ENCODE measurements at places on chromosomes 6 and 20.

DNA sequence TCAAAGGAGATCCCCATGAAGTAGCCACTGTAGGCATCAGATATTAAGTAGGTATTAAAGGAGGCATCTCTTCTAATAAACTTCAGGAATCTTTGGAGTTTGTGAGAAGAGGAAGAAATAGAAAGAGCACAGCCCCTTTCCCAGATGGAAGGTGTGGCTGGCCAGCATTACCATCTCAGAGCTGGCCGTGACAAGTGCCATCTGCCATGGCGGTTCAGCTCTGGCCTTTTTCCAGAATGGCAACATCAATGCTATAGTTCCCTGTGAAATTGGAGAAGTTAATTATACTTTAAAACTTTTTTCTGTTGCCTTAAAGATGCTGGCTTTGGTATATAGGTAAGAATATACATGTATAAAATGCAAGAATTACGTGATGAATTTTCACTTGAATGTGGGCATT lies 51.9 kb upstream of the MCUR1 start:
- no peak for DNase-seq

GRCh38 chr6:44499609-44500008 lies 112.1 kb downstream of the CDC5L start:
- DNase-seq: no peak

DNA sequence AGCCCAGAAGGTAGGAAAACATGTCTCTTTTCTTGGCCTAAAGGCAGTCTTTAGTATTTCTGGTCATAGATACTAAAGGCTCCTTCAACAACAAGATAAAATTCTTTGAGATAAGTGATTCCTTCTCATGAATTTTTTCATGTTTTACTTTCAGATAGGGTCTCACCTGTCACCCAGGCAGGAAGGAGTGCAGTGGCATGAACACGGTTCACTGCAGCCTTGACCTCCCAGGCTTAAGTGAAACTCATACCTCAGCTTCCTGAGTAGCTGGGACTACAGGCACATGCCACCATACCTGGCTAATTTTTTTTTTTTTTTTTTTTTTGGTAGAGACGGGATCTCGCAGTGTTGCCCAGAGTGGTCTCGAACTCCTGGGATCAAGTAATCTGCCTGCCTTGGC lies 9.1 kb downstream of the PNLDC1 start:
- DNase-seq: no peak

DNA sequence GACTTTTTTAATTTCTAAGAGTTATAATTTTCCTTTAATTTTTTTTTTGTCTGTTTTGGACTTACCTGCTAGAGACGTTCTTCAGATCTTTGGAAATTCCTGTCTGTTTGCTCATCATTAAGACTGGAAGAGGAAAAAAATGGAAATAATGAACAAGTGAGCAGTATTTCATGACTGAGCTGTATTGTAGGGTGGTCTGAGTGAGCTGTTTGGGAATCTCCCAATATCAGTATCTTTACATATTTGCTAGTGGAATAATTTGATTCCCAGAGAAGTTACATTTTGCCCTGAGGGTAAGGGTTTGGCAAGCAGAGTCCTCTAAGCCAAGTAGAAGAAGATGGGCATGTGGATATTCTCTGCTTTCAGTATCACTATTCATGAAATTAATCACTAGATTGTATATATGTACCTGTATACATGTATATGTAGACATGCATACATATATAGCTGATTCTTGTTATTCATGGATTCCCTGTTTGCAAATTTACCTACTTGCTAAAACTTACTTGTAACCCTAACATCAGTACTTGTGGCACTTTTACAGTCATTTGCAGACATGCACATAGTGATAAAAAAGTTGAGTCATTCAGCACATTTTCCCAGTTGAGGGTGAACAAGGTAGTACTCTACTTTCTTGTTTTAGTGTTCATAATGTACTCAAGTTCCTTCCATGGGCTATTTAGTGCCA lies 13.5 kb downstream of the ZC2HC1B start:
- no peak for DNase-seq

- no peak for DNase-seq
Observed at GRCh38 chr20:17381724-17382123, 149.5 kb downstream of the BFSP1 start.

DNA sequence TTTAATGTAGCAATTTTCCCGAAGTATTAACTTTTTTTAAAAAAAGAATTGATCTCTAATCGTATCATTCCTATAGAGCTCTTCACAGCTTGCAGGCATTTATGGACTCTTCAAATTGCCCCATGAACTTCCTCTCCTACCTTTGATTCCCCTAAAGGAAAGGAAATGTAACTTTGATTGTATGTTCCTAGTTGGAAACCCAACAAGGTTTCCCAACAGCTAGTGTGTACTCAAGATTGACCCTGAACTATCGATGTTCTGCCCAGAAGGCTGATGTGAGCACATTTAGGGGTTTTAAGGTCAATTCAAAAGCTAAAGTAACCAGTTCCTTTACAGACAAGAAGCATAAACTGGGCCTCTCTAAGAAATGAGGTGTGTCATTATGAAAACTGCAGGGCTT lies 491.7 kb downstream of the PTPRT start:
- no peak for DNase-seq

DNA sequence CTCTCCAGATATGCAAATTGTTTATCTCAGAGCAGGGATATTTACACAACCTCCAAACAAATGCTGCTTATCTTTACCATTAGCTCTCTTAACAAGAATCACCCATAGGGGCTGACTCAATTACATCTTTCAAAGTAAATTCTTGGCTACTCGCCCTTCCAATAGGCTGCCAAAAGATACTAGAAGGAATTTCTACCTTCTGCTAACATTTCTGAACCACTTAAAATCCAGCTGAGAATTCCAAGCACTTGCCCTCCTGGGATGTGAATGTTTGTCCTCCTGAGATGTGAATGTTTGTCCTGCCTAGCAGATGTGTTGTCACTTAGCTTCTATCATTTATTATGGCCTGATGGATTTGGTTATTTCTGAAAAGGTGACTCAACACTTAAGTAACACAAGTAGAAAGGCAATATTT lies 388.0 kb downstream of the GJA1 start:
- DNase-seq: no peak

- DNase-seq: no peak
Observed at GRCh38 chr6:145824344-145824743, 9.7 kb upstream of the FBXO30 start.

DNA sequence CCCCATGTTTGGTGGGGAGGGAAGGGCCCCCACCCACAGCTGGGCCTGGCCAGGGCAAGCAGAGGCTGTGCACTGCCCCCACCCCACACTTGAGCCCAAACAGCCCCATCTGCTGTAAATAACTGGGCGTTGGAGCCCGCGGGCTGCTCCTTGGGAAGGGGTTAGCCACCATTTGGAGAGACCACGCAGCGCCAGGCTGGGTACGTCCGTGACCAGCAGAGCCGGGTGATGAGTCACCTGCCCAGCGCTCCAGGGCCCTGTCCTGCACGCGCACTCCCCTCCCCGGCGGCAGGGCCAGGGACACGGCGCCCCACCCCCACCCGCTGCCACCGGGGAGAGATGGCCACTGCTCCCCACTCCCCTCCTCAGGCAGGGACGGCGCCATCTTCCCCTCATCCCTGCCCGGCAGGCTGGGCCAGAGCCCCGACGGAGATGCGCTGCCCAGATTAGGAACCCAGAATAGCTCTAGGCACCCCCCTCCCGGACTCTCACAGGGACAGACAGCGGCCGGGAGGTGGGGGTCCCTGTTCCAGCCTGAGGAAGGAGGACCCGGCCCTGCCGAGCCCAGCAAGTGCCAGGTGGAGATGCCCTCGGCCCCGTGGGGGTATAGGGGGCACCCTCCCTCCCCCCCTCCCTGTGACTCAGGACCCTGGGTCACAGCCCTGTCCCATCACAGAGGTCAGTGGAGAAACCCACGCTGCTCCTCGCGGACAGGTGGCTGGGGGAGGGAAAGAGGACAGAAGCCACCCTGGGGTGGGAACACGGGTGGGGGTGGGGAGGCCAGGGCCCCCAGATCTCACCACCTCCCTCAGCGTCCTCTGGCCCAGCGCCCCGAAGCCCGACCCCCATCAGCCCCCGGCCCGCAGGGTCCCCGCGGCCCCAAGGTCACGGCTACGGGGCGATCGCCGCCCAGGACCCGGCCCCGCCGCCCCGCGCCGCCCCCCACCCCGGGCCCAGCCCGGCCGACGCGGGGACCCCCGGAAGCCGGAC lies 642 bp downstream of the EEF1A2 start:
- no peak for DNase-seq

DNA sequence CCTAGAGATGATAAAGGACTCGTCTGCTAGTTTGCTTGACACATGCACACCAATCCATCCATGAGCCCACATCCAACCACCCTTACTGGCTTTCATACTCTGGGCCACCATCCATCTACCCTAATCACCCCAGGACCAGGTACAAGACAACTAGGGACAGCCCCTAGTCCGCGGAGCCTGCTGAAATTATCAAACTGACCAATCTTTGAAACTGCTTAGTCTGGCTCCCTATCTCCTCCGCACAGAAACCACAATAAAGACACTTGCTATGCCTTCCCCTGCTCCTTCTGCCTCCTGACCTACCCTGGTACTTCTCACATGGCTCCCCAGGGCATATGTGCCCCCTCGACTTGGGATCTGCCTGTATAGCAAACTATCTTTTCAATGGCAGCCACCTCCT lies 33.1 kb downstream of the PXDC1 start:
- DNase-seq: no peak
